ENCODE measurements at places on chromosomes 5 and 9.
A peak's percentile ranks its signal among the peaks of the same experiment; 100 is the strongest.

DNA sequence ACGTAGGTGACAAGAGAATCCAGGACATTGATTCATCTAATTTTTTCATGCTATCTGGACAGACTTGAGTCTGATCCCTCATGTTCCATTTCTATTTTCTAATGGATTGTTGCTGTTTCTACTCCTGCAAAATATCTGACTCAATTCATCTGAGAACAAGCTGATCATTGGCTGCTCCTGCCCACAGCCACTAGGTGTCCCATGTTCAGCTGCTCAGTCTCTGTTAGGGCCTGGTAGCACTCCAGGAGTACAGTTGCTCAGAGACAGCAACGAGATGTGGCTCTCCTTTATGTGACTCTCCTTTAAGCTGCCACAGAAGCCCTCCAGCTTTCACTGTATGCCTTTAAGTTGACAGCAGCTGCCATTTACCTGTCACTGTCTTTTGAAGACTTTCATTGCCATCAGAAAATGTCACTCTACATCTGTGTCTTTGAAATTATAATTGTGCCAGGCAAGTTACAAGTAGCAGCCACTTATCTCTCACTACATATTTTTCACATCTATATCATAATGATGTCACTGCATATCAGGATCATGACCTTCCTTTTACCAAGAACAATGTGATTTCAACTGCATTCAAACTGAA lies 1944.2 kb upstream of the NUDT12 start:
- DNase-seq: no peak

- no peak for DNase-seq
These were observed 7.0 kb downstream of the PAM start for GRCh38 chr5:102762095-102762534.

DNA sequence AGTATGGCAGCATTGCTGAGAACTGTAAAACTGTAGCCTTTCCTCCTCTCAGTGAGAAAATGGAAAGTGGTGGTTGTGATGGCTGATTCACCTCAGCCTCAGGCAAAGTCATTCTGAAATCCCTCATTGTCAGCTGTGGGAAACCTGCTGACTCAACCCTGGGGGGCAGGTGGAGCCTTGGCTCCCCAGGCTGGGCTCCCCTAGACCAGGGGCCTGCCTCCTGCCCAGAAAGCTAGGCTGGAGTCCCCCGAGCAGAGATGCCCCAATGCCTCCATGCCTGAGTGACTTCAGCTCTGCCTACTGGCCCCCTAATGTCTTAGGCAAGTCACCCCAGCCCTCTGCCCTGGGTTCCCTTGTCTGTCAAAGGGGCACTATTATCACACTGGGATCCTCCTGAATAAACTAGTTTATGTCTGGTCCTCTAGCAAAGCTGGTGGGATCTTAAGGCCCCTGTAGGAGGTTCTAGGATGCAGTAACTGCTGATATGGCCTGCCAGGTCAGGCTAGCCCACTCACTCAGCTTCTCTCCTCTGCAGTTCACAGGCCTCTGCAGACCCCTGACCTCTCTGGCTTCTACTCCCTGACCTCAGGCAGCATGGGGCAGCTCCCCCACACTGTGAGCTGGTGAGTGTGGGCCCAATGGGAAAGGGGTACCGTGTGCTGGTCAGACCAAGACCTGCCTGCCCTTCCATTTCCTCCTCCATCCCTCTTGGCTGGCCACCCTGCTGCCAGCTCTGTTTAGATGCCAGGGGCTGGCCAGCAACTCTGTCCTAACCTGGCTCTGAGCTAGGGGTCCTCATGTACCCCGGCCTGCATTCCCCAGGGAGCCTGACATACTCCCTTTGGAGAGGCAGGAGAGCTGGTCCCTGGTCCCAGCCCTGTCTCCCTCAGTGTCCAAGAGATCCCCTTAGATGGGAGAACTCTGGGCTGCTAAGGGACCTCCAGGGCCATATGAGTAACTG lies 24.2 kb downstream of the TCF7 start:
- no peak for DNase-seq

DNA sequence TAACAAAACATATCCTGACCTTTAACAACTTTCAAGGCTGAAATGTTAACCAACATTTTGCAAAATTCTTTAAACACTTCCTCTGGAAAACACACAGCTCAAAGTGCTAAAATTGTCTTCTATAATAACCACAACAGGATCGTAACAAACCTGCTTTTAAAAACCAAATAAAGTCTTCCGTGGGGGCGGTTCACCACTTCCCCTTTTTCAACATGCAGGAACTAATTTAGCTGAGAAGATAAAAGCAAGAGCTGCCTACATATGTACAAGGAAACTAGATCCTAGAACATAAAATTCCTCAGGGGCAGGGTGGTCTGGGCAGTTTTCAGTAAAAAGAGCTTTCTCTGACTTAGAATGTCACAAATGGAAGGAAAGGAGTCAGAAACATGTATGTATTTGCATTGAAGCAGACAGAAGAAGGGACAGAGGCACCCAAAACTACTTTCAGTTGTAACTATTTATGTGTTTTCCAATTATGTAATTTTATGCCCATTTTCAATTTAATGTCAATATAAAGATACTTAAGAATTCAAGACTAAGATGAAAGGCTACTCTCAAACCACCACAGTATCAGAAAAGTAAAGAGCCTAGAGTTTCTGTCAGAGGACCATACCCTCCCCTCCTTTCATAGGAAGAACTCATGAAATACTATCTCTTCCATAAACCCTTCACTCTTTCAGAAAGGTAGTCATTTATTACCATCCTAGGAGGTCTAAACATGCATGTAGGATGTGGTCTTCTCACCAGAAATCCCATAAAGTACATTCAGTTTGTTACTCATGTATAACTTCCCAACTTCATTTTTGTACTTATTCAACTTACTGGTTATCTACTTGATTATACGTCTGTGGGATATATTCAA lies 185.9 kb upstream of the RASA1 start:
- DNase-seq: peak; percentile 2

DNA sequence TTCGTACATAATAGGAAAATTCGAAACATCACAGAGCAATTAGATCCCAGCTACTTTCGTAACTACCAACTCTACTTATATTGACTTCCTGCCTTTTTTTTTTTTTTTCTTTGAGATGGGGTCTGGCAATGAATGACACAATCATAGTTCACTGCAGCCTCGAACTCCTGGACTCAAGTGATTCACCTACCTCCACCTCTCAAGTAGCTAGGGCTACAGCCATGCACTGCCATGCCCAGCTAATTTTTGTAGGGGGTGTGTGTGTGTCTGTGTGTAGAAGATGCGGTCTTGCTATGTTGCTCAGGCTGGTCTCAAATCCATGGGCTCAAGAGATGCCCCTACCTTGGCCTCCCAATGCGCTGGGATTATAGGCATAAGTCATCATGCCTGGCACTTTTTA lies 5.8 kb upstream of the PAIP2 start:
- DNase-seq: no peak

DNA sequence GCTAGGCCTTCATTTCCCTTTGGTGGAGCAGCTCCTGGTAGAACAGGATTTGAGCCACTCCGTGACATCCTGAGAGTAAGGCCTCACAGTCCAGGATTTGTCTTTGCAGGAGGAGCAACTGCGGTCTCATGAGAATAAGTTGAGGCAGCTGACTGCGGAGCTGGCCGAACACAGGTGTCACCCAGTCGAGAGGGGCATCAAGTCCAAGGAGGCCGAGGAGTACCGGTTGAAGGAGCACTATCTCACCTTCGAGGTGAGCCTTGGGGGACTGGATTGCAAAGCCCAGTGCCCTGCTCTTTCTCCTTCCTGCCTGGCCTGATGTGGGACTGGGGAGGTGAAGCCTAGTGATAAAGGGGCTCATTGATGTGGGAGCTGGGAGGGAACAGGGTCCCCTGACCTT lies 44.3 kb downstream of the PSD2 start:
- no peak for DNase-seq

All from bone marrow (tissue), 2 donors.